ENCODE measurements at places on chromosomes 5 and 9.

- DNase-seq: peak; percentile 34
These were observed 58.1 kb downstream of the MARCHF3 start for GRCh38 chr5:126972062-126972895.

DNA sequence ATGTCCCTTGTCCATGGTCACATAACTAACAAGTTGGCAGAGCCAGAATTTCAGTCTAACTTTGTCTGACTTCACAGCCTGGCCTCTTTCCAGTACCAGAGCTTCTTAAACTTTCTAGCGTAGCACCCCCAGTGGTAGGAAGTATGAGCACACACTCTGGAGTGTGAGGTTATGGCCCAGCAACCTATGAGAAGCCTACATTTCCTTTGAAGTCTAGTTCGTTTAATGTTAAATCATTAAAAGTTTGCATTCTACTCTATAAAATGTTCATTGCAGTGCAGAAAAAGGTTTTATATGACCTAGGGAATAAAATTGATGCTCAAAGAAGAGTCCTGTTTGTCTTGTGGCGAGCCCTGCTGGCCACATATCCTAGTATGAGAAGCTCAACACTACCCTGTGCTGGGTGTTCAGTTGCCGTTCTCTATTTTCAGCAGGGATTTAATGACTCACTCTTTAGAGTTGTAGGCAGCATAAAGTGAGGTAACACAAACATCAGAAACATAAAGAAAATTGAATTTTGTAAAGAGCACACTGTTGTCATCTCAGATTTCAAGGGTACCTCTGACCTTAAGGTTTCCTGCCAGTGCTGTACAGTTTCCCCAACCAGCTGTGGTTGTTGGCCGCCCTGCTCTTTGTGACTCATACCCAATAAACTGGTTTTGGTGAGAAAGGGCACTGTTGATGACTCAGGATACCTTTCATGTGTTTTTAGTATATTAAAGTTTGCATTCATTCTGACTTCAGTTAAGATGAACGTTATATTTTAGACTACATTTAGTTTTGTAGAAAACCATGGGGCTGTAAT lies 14.3 kb downstream of the MCCC2 start:
- peak; percentile 78 for DNase-seq

DNA sequence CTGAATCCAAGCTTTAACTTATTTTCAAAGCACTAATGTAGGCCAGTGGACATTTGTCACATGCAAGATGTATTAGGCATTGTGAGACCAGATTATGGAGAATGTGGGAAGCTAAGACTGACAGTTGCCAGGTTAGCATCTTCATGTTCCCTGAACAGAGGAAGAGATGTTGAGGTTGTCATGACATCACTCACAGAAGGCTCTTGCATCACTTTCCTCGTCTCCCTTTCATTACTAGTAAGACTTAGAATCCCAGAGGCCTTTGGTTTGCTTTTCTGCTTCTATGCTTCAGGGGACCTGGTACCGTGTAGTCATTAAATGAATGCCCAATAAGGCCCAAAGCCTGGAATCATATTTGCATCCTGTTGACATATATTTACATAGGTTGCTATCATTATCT lies 76.4 kb upstream of the RPS23 start:
- no peak for DNase-seq

- peak; percentile 31 for DNase-seq
These were observed 4.6 kb downstream of the NMRK1 start for GRCh38 chr9:75083188-75083970.

DNA sequence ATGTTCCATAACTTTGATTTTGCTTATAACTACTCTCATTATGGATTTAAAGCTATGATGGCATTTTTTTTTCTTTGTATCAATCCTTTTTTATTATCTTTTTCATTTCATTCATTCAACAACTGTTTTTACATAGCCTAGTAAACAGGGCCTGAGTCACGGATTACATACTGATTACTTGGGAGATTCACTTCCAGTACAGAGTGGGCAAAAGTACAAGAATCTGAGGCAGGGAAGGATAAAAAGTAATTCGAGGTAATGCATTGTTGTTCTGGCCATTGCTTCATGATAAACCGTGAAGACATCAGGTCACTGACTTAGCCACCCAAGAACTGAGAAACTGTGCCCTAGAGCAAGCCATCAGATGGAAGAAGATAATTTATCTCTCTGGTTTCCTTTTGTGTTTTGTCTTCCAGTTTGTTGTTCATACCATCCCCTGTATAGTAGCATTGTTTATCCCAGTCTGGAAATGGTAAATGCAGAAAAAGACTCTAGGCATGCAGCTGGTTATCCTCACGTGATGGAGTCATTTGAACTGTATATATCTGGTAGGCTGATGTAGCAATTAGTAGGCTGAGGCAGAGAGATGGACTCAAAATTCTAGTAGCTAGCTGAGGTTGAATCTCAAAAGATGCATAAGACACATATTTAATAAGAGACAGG lies 145.6 kb downstream of the CNTLN start:
- no peak for DNase-seq

DNA sequence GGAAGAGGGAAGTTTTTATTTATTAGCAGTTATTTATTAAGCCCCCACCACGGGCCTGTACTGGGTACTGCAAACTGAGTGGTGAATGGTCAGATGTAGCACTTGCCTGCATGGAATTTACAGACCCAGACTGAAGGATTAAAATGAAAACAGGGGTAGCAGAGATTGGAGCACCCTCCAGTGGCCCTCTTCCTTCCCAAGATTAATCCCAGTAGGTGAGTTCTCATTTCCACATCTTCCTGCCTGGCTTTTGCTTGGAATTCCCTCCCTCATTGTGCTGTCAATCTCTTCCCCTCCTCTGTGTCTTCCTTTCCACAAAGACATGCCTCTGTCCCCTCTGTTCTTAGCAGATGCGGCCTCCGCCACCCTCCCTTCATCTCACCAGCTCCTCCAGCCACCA lies 39.2 kb downstream of the MVB12B start:
- no peak for DNase-seq

Measured in CD4-positive, alpha-beta T cell treated with Interleukin-6 for 4 hours (primary cell).